ENCODE measurements at places on chromosomes 13 and 19. TPM values are rescaled to one million over a fixed set of nuclear protein-coding genes. Genes with fewer than 3 reads are reported as not detected.

The BCL3 gene
- 90.9 TPM for total RNA-seq

The FBXO27 gene
- 0.11 TPM for total RNA-seq

The GET3 gene
- total RNA-seq, result 14.5 TPM

The C19orf81 gene
- not detected for total RNA-seq

The C1QTNF9 gene
- not detected for total RNA-seq

The KLF1 gene
- not detected for total RNA-seq

DNA sequence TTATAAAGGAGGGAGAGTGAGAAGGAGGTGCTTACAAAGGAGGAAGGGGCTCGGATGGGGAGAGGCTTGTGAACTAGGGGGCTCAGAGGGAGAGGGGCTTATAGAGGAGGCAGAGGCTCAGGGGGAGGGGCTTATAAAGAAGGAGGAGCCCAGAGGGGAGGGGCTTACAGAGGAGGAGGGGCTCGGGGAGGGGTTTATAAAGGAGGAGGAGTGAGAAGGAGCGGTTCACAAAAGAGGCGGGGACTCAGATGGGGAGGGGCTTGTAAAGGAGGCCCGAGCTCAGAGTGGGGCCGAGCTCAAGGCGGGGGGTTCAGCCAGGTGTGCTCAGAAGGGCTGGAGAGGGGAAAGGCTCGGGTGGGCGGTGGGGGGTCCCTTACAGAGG is 500 bp downstream of the SMIM24 start:
- H3K36me3 ChIP-seq, result no peaks in the 10 kb centered on the region
- H3K27me3 ChIP-seq, result no peaks in the 10 kb centered on the region
- H3K4me3 ChIP-seq, result no peak overlapping the region
- DNase-seq, result peak; percentile 22

- H3K27ac ChIP-seq, result no peak overlapping the region
- no peak overlapping the region for H3K4me3 ChIP-seq
- H3K36me3 ChIP-seq, result no peaks in the 10 kb centered on the region
- no peaks in the 10 kb centered on the region for H3K4me1 ChIP-seq
- H3K27me3 ChIP-seq, result no peaks in the 10 kb centered on the region
- DNase-seq, result no peak
Measured at GRCh38 chr13:78182813-78183212, 264.2 kb upstream of the EDNRB start.

GRCh38 chr19:43735957-43736356 is 18.8 kb downstream of the SMG9 start:
- H3K27ac ChIP-seq, result no peak overlapping the region
- H3K4me3 ChIP-seq, result no peak overlapping the region
- H3K4me1 ChIP-seq, result peaks cover 6% of the 10 kb centered on the region
- H3K36me3 ChIP-seq, result peaks cover 91% of the 10 kb centered on the region
- DNase-seq, result no peak
- H3K27me3 ChIP-seq, result no peaks in the 10 kb centered on the region

- H3K4me3 ChIP-seq, result no peak overlapping the region
- no peak for DNase-seq
- no peaks in the 10 kb centered on the region for H3K27me3 ChIP-seq
- no peaks in the 10 kb centered on the region for H3K4me1 ChIP-seq
Measured at GRCh38 chr19:34382471-34382870, 17.5 kb downstream of the GPI start.

- H3K27ac ChIP-seq, result no peak overlapping the region
- H3K27me3 ChIP-seq, result no peaks in the 10 kb centered on the region
Measured at GRCh38 chr13:51291341-51291740, 48.1 kb upstream of the SERPINE3 start.

DNA sequence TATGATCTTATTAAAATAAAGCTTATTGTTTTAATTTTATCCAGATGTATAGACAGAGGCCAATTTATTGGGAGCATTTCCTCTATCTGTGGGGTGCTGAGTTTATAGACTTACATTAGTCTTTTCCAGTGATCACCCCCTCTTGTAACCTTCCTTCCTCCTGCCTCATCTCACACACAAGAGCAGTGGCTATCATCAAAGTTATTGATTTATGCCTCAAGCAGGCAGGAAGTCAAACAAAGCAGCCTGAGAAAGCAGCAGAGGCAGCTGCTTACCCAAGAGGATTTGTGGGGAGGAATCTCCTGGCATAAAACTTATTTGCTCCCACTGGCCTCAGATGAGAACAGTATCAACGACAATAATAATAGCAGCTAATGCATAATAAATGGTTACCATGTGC is 26.3 kb upstream of the DCLK1 start:
- no peak for DNase-seq
- no peaks in the 10 kb centered on the region for H3K4me1 ChIP-seq
- peaks cover 5% of the 10 kb centered on the region for H3K27me3 ChIP-seq
- H3K27ac ChIP-seq, result no peak overlapping the region
- no peaks in the 10 kb centered on the region for H3K36me3 ChIP-seq

- H3K27me3 ChIP-seq, result peaks cover 5% of the 10 kb centered on the region
- H3K4me3 ChIP-seq, result no peak overlapping the region
- H3K36me3 ChIP-seq, result no peaks in the 10 kb centered on the region
- no peak for DNase-seq
- H3K27ac ChIP-seq, result no peak overlapping the region
Measured at GRCh38 chr13:110359840-110360301, 52.8 kb downstream of the COL4A2 start.

DNA sequence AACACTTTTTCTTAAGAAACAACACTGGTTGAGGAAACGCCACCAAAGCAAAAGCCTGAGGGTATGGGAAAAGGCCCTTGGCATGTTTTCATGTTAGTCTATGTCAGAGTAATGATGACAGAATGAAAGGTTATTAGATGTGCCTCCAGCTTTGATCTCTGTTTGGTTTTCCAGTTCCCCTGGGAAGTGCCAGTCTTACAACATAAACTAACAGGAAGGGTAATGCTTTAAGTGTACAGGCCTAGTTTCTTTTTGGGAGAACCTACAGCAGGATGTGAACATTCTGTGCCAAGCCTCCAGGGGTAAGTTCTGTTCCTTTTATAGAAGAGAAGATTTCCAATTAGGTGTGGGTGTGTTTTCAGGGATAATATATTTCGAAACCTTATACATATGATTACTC is 121.7 kb downstream of the FNDC3A start:
- H3K36me3 ChIP-seq, result no peaks in the 10 kb centered on the region
- no peak overlapping the region for H3K4me3 ChIP-seq
- H3K27ac ChIP-seq, result no peak overlapping the region
- no peaks in the 10 kb centered on the region for H3K27me3 ChIP-seq
- DNase-seq, result no peak

GRCh38 chr13:110354123-110354627 is 47.1 kb downstream of the COL4A2 start:
- H3K27me3 ChIP-seq, result no peaks in the 10 kb centered on the region
- no peaks in the 10 kb centered on the region for H3K36me3 ChIP-seq

DNA sequence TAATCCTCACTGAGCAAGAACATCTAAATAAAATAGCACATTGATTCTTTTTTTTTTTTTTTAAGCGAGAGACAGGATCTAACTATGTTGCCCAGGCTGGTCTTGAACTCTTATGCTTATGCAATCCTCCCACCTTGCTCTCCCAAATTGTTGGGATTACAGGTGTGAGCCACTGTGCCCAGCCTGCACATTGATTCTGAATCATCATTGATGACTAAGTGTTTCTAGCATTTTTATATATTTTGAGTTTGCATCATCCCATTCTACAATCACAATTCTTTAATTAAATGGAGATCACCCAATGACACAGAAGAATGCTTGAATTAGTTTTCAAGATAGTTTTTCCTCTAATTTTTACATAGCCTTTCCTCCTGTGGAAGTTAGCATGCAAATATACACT is 354.1 kb downstream of the KLF5 start:
- H3K36me3 ChIP-seq, result no peaks in the 10 kb centered on the region
- no peak for DNase-seq
- no peaks in the 10 kb centered on the region for H3K4me1 ChIP-seq
- H3K27ac ChIP-seq, result no peak overlapping the region
- no peaks in the 10 kb centered on the region for H3K27me3 ChIP-seq

GRCh38 chr13:43289470-43290255 is 266.3 kb downstream of the DNAJC15 start:
- no peaks in the 10 kb centered on the region for H3K4me1 ChIP-seq
- DNase-seq, result no peak
- H3K36me3 ChIP-seq, result no peaks in the 10 kb centered on the region
- no peak overlapping the region for H3K4me3 ChIP-seq

DNA sequence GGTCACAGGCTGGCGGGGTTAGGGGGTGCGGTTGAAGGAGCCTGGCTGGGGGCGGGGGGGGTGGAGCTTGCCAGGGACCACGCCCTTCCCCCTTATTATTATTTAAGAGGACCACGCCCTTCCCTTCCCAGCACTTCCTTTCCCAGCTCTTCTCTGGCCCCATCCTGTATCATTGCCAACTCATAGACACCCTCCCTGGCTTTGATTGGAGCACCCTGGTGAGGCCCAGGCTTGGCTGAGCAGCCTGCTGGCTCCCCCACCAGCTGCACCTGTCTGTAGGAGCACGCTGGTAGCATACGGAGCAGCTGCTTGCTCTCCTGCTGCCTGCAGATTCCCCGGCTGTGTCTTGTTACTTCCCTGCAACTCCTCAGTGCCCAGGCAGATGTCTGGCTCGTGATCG is 62.5 kb upstream of the PDX1 start:
- H3K36me3 ChIP-seq, result no peaks in the 10 kb centered on the region
- no peak for DNase-seq
- H3K4me3 ChIP-seq, result no peak overlapping the region
- H3K4me1 ChIP-seq, result no peaks in the 10 kb centered on the region
- H3K27ac ChIP-seq, result no peak overlapping the region

DNA sequence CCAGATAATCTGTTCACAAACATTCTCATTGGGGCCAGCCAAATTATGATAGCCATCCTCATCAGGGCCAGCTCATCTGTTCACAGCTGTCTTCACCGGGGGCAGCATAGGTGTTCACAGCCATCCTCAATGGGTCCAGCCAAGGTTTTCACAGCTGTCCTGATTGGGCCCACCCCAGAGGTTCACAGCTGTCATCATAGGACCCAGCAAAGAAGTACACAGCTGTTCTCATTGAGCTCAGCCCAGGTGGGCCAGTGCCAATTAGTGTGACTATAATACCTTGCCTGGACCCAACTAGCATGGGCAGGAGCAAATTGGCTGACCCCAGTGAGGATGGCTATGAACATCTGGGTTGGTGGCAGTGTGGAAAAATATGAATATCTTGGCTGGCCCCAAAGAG is 1166.0 kb downstream of the UQCRFS1 start:
- H3K36me3 ChIP-seq, result no peaks in the 10 kb centered on the region
- H3K4me1 ChIP-seq, result no peaks in the 10 kb centered on the region
- H3K4me3 ChIP-seq, result no peak overlapping the region
- H3K27ac ChIP-seq, result no peak overlapping the region

GRCh38 chr19:10018263-10018662 is 5.0 kb downstream of the RDH8 start:
- peaks cover 5% of the 10 kb centered on the region for H3K27me3 ChIP-seq
- H3K36me3 ChIP-seq, result no peaks in the 10 kb centered on the region
- H3K4me3 ChIP-seq, result no peak overlapping the region
- no peak overlapping the region for H3K27ac ChIP-seq
- no peak for DNase-seq

DNA sequence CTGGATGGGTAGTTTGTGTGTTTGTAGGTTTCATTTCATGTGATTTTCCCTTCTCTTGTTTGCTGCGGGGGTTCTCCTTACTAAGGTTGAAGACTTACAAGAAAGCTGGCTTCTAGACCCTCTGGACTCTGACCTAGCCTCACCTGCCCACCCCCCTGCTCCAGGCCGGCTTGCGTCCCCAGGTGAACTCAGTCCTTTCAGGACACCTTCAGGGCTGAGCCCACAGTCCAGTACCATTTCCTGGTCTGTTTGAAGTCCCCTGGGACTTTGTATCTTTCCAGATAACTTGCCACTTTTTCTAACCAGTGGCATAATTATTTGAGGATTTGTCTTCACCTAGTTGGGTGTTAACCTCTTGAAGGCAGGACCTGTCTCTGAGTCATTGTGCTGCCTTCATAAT is 51.3 kb upstream of the MCF2L start:
- no peak overlapping the region for H3K27ac ChIP-seq
- H3K4me3 ChIP-seq, result no peak overlapping the region
- no peaks in the 10 kb centered on the region for H3K36me3 ChIP-seq
- DNase-seq, result no peak

GRCh38 chr19:11540645-11541044 is 2.0 kb downstream of the CNN1 start:
- H3K4me1 ChIP-seq, result peaks cover 19% of the 10 kb centered on the region
- H3K4me3 ChIP-seq, result no peak overlapping the region
- H3K27ac ChIP-seq, result no peak overlapping the region
- H3K27me3 ChIP-seq, result peaks cover 23% of the 10 kb centered on the region

- H3K4me1 ChIP-seq, result no peaks in the 10 kb centered on the region
- no peaks in the 10 kb centered on the region for H3K27me3 ChIP-seq
- no peak overlapping the region for H3K27ac ChIP-seq
- H3K36me3 ChIP-seq, result no peaks in the 10 kb centered on the region
- H3K4me3 ChIP-seq, result no peak overlapping the region
- DNase-seq, result no peak
Measured at GRCh38 chr13:71829547-71829946, 37.5 kb downstream of the DACH1 start.

GRCh38 chr19:33392341-33393285 is 19.1 kb downstream of the CEBPG start:
- no peak for DNase-seq
- peaks cover 3% of the 10 kb centered on the region for H3K4me1 ChIP-seq
- no peak overlapping the region for H3K4me3 ChIP-seq
